ENCODE measurements at places on chromosomes 12 and 14.

DNA sequence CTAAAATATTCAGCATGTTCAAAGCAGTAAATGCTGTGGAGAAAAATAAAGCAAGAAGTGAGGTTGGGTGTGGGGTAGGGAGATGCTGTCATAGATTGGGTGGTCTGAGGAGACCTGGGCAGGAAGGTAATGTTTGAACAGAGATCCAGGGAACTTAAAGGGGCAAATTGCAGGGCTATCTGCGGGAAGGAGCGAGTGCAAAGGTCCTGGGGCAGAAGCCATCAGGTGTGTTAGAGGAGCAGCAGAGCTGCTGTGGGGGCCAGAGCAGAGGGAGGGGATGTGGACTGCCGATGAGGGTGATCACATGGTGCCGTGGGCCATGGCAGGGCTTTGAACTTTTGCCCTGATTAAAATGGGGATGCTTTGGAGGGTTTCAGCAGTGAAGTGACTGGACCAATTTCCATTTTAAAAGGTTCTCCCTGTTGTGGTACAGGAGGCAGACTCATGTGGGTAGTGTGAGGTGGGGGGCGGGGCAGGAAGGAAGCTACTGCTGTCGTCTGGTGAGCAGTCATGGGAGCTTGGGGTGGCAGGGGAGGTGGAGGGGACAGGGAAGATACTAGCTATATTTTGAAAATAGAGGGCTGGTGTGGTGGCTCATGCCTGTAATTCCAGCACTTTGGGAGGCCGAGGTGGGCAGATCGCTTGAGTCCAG, 145.0 kb downstream of the AACS start:
- DNase-seq = no peak

- DNase-seq = no peak
These were observed 71.5 kb downstream of the EP400 start for GRCh38 chr12:132021031-132021871.

DNA sequence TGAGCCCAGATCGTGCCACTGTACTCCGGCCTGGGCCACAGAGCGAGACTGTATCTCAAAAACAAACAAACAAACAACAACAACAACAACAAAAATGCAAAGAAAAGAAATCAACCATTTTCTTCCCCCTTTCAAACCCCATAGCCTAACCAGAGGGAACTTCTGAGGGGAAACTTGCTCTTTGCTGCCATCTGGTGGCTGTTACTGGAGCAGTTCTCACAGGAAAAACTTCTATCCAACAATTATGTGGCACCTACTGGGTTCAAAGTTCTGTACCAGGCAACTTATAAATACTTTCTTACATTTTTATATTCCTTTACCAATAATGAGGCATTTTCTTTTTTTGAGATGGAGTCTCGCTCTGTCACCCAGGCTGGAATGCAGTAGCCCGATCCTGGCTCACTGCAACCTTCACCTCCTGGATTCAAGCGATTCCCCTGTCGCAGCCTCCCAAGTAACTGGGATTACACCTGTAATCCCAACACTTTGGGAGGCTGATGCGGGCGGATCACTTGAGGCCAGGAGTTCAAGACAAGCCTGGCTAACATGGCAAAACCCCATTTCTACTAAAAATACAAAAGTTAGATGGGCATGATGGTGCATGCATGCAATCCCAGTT, 50.9 kb upstream of the BICDL1 start:
- DNase-seq = peak; percentile 53

DNA sequence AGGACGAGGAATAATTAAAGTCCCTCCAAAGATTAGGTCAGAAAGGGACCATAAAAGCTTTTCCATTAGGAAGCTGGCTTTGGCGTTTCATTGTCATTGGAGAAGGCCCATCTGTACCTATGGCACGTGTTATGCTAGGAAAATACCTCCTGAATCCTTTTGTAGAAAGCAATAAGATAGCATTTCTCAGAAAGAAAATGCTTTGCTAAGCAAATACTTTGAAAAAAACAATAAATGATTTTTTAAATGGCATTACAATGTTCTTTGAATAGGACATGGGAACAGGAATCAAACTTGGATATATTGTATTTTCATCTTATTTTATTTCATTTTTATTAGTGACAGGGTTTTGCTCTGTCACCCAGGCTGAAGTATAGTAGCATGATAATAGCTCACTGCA, 967.7 kb downstream of the NRXN3 start:
- no peak for DNase-seq

- no peak for DNase-seq
These were observed 32.8 kb downstream of the MIA2 start for GRCh38 chr14:39266525-39266870.

GRCh38 chr14:89736881-89737280, 217.6 kb downstream of the EFCAB11 start:
- no peak for DNase-seq

- no peak for DNase-seq
These were observed 49.0 kb upstream of the STON2 start for GRCh38 chr14:81449114-81449513.

DNA sequence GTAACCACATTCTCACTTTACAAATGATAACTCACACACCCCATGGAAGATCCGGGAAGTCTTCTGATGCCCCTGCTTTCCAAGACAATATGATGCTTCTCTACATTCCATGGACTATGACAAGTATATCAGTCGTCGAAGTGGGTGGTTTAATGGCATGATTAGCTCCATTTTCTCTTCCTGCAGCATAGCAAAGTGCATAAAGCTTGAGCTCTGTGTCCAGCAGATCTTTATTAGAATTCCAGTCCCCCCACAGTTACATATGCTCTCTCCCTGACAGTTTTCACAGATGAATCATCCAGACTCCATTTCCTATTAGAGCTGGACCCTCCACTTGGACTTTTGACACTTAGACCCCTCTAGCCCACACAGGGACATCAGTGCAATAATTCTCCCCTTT, 174.9 kb downstream of the BCAT1 start:
- DNase-seq = no peak

- peak; percentile 63 for DNase-seq
These were observed at the start of gene CKAP4 for GRCh38 chr12:106247674-106248311. Gene CKAP4, minus strand, starts transcription at chr12:106248020. Its CDS starts 169 bp downstream, at chr12:106247851.

GRCh38 chr14:84686550-84686949, 843.4 kb upstream of the FLRT2 start:
- no peak for DNase-seq

DNA sequence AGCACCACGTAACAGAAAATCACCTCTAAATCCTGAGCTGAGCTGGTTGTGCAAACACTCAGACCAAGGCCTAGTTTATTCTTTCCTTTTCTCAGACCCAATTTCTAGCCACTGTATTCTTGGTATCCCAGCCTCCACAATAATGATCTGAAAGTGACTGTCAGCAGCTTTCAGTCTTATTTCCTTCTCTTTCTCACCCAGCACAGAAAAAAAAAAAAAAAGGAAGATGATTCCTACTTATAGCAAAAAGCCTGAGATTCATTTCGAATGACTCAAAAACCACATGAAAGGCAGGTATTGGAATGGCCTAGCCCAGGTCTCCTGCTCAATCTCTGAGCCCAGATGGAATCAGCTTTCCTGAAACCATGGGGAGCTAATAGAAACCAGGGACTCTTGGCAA, 298.6 kb upstream of the PPFIA2 start:
- DNase-seq = no peak

GRCh38 chr12:89347325-89347829, 4.9 kb downstream of the DUSP6 start:
- DNase-seq = no peak

DNA sequence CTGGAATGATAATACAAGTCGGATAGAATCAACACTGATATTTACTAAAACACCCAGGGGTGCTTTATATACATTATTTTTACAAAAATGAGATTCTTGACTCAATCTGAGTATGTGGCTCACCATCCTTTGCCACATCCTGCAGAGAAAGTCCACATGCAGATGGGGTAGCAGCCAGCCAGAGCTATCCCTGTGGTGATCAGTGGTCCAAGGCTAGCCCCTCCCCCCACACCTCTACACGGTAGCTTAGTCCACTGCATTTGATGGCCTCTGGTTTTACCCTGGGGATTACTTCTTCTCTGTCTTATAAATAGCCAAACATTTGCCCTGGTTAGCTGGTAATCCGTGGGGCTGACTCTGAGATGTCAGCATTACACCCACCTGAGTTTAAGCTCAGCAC, 28.1 kb upstream of the TTC7B start:
- DNase-seq = no peak

- no peak for DNase-seq
These were observed 142.1 kb downstream of the GXYLT1 start for GRCh38 chr12:42002563-42002962.

- DNase-seq = no peak
These were observed 1095.7 kb downstream of the FLRT2 start for GRCh38 chr14:86625637-86626036.

DNA sequence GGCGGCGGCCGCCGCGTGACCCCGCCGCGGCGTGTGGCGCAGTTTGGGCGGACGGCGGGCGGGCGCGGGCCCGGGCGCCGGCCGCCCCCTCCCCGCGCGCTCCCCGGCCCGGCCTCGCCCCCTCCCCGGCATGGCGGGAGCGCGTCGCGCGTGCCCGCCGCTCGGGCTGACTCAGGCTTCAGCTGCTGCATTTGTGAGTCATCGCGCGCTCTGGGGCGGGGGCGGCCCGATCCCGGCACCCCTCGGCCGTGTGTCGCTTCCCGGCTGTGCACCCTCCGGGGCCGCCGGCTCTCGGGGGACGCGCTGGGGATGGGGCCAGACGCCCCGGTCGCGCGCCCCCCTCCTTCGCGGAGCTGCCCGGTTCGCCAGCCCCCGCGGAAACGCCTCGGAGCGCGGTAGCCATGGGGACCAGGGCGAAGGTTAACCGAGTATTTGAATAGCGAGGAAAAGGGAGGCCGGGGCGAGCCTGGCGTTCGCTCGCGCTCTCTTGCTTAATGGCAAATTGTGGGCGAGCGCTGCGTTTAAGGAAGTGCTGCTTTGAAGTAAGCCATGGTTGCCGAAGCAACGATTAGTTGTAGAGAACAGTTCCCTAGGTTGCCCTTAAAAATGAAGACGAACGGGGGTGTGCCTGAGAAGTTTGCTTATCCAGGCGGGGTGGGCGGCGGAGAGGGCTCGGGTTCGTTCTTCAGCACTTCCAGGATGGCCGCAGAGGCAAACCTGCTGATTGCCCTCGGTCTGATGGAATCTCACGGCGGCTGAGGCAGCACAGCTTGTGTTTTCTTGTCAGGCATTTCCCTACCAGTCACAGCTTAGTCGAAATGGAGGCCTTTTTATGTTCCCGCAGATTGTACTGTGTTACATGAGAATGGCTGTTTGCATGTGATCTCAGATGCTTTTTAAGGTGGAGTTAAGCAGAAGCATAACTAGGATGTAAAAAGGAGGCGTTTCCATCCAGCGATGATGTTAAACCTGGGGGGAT, 896 bp downstream of the EIF5 start:
- DNase-seq = no peak

DNA sequence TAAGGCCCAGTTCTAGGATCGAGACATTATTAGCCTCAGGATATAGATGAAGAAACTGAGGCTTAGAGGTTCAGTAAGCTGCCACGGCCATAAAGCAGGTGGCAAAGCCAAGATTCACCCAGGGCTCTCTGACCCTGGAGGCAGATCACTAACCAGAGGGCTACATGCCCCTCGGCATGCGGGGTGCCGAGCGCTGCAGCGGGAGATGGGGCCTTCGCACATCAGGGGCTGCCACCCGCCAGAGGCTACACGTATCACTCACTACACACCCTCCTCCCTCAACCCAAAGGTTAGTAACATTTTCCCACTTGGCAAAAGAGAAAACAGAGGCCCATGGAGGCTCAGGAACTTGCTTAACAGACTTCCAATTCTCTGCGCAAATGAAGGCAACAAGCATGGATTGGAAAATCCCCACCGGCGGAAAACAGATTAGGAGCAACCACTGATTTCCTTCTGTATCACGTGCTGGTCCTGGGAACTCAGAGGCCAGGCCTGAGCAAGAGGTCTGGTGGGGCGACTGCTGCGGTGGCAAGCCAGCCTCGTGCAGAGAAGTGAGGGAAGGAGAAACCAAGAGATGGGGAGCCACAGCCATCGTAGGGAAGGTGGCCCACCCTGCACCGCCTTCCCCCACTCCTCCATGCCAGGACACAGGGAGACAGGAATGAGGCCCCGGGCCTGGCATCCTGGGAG, 6.0 kb downstream of the CCDC85C start:
- no peak for DNase-seq

DNA sequence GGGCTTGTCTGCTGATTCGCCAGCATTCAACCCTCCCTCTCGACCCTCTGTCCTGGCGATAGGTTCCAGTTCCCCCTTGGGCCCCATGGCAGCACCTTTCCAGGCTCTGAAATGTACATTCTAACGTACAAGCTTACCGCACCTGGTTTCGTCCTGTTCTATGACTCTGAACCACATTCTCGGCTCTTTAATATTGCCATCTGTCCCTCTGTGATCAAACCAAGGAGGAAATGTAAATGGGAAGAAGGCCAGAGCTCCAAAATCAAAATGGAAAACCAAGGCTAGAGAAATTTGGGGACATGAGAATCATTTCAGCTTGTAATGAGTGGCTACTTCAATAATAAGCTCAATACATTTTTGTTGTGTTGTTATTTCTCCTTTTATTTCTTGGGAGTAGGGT, 117.2 kb downstream of the TTC7B start:
- DNase-seq = no peak

GRCh38 chr14:65412856-65413738, 567 bp downstream of the FUT8 start:
- DNase-seq = no peak

DNA sequence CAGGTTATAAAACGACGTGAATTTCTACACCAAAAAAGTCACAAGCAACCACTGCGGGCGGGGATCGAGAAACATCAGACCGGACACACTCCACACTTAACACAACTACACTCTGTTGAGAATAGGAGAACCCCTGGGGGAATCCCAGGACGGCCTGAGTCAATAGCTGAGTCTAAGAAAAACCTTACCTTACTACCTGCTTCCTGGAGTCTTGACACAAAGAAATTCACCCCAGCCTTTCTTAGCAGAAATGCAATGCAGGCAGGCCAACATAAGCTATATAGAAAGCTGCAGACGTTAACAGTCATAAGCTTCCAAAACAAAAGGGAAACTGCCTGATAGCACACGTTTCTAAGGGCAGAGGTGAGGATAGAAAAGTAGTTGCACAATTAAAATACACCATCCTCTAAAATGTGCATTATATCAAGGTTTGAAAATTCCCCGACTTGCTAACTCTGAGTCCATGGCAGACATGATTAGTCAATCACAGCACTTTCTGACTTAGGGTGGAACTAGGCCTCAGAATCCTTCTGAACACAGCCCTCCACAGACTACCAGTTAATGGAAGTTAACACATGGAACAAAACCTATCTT, 68.0 kb downstream of the CCDC88C start:
- no peak for DNase-seq

DNA sequence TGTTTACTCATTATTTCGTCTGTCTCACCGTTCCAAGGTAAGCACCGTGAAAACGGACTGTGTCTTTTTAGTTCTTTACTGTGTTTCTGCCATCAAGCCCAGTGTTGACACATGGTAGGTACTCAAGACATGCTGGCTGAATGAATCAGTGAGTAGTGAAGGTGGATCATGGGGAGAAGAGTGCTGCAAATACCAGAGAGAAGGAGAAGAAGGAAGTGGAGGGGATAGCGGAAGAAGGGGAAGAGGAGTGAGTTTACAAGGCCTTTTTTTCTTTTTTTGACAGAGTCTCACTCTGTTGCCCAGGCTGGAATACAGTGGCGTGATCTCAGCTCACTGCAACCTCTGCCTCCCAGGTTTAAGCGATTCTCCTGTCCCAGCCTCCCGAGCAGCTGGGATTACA, 54.6 kb downstream of the ETV6 start:
- DNase-seq = no peak
